Endothelial cell of umbilical vein (primary cell): ENCODE measurements at places on chromosomes 11 and 22.

GRCh38 chr22:39664485-39665200, 94.1 kb downstream of the CACNA1I start:
- no peak for DNase-seq

DNA sequence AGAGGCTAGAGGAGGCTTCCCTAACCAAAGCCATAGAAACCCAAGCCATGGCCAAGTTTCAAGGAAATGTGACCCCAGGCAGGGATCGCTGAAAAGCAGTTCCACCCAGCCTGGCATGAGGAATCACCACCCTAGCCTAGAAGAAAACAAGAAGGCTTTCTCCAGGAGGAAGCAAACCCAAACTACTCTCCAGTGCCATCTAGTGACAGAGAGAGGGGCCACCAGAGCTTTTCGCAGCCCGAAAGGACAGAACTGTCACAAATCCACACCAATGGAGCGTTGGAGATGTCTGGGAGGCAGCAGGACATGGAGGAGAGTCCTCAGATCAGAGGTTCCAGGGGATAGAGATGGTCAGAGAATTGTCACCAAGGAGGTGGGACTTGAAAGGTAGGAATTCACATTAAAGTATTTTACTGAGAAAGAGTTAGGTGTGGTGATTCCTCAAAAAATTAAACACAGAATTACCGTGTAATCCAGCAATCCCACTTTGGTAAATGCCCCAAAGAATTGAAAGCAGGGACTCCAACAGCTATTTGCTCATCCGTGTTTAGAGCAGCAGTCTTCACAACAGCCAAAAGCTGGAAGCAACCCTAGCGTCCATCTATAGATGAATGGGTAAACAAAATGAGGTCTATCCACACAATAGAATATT, 67.3 kb upstream of the NUP50 start:
- DNase-seq = peak; percentile 57

GRCh38 chr11:106275151-106275550, 197.7 kb downstream of the AASDHPPT start:
- no peak for DNase-seq

GRCh38 chr11:86511086-86511551, 136.4 kb downstream of the CCDC81 start:
- peak; percentile 61 for DNase-seq

GRCh38 chr11:63779039-63779438, 10.5 kb upstream of the ZFTA start:
- peak; percentile 31 for DNase-seq

GRCh38 chr22:17135153-17135760, 14.1 kb upstream of the TMEM121B start:
- no peak for DNase-seq

DNA sequence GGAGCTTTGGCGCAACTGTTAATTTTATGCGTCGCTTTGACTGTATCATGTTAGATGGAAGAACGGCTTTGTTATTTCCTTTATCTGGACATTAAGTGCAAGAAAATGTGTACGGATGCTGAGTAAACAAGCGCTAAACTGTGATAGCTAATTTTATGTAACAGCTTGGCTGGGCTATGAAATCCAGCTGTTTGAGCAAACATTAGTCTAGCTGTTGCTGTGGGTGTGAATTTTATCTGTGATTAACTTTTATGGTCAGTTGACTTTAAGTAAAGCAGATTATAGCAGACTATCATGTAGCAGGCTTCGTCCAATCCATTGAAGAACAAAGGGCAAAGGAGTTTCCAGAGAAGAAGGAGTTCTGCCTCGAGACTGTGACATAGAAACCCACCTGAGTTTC, 14.0 kb downstream of the OR8A1 start:
- no peak for DNase-seq

DNA sequence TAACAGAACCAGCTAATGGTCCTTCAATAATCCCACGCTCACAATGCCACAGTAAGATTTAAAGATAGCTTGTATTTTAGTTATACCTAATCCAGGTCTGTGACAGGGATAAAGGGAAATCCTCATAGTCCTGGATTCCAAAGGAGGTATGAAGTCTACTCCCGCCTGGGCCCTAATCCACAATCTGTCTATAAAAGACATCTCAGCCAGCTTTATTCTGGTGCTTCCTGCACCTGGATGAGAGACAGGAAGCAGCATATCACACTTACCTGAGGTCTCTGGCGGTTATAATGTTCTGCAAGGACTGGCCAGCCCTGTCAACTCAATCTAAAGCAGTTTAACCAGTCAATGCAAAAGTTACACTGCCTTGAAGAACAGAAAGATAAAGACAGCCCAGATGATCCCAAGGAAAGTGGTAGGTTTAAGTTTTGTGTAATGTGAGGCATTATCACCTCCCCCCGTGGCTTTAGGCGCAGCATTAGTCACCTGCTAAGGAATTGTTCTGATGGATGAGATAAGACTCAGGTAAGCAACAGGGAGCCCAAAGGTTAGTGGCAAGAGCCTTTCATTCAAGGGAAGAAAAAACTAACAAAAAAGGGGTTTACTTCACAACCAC, 57.6 kb downstream of the PLEKHA7 start:
- no peak for DNase-seq

DNA sequence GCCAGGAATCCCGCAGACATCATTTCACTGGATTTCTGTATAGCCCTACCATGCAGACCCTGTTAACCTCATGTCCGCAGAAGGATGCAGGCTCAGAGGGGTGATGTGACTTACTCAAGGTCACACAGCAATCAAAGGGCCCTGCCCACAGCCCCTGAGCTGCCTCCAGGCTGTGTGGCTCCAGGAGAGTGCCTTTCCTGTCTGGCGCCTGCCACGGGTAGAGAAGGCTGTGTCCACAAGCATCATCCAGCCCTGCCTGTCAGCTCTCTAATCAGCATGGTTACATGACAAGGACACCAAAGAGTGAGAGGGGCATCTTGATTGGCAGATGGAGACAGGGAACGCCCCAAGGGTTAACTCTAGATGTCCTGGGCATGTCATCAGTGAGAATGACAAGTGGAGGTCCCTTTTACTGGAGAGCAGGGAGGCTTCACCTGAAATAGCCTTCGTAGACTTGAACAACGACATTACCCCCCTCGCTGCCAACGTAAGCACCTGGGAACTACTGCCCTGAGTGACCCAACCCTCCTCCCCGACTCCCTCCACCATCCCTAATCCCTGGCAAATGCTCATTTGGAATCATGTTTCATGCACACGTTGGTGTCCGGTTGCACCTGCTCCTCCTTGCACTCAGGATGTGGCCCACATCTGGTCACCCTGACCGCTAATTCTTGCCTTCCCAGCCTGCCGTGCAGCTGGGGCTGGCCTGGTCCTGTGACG, 6.9 kb downstream of the FGF19 start:
- DNase-seq = no peak

GRCh38 chr11:128891913-128892398, 800 bp downstream of the KCNJ5 start:
- no peak for DNase-seq

DNA sequence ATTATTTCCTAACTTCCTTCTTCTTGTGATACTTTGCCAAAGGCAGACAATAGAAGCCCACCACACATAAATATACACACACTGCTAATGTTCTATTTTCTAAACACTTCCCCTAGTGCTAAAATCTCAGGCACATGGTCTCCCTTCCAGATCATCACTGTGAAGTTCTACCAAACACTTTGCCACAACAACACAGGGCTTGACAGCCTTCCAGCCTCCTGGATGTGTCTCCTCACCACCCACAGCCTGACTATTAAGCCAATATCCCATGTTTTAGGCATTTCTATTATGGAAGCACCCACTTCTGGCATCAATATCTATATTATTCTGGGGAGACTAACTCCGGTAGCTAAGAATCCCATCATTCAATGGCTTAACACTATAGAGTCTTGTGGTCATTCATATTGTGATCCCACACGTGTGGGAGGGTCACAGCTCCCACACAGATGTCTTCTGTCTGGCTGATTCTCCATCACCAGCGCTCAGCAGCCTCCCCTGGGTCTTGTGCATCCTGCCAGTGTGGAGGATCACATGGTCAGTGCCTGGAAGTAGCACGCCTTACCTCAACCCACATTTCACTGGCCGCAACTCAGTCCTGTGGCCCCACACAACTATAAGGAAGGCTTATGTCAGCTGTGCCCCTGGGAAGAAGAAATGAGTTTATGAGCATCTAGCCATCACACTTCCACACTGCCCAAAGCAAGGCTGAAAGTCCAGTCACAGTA, 29.0 kb downstream of the SPATA19 start:
- no peak for DNase-seq

DNA sequence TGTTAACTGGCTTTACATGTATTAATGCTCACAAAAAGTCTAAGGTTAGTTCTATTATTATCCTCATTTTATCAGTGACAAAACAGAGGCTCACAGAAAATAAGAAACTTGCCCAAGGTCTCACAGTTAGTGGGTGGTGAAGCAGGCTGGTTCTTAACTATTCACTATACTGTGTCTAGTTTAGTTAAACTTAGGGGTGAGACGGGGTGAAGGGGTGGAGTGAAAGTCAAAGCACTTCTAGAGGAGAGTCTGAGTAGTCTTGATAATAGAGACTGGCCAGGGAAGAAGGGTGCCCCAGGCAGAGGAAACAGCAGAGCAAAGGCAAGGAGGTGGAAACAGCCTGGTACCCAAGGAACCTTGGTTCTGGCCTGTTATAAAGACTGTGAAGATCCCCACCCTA, 4.0 kb downstream of the ASCC2 start:
- DNase-seq = no peak

DNA sequence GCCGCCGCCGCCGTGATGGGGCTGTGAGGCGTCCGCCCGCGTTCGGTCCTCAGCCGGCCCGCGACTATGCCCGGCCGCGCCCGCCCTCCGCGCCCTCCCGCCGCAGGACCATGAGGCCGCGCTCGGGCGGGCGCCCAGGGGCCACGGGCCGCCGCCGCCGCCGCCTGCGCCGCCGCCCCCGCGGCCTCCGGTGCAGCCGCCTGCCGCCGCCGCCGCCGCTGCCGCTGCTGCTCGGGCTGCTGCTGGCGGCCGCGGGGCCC, 215 bp downstream of the ZNRF3 start:
- DNase-seq = no peak

DNA sequence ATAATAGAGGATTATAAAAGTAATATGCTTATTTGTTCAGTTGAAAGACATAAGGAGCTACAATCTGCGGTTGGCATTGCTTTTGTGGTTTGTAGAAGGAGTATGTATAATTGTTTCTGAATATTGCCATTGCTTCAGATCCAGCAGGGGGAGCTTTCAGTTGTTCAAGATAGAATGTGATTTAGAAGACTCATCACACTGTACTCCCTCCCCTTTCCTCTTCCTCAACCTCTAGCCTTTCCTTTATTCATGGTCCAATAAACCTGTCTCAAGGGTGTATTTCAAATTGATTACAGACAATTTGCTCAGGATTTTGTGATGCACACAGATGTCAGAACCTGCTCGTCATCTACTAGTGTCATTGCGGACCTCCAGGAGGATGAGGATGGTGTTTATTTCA, 9.8 kb downstream of the PRMT3 start:
- DNase-seq = peak; percentile 41

DNA sequence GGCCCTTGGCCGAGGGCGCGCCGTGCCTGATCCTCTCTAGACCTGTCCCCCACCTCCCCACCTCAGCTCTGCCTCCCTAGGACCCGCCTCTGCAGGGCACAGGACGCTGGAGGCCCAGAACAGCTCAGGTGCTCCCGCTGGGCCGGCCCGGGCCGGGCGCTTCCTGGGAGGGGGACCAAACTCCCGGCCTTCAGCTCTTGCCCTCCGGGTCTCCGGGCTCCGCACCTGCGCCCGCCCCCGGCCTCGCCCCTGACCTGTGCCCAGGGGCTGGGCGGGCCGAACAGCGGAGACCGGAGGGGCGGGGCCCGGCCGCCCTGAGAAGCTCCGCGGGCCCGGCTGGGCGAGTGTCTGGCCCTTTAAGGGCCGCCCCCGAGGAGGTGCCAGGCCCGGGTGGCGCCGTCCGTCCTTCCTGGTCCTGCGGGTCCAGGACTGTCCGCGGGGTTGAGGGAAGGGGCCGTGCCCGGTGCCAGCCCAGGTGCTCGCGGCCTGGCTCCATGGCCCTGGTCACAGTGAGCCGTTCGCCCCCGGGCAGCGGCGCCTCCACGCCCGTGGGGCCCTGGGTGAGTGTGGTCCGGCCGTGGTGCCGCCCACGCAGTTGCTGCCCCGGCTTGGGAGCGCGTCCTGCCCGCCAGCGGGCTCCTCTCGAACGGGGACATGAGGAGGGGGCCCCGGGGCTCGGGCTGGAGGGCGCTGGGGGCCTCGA, at the start of gene SSH3:
Gene SSH3 (plus strand): TSS at position 399 of the 703 bp plus-strand sequence. CDS start 96 bp downstream, at position 495.
- DNase-seq = peak; percentile 55

- peak; percentile 31 for DNase-seq
These were observed 627 bp downstream of the ASCL2 start for GRCh38 chr11:2269601-2270321.

- peak; percentile 43 for DNase-seq
These were observed 857.2 kb upstream of the TENM4 start for GRCh38 chr11:80297858-80298632.

DNA sequence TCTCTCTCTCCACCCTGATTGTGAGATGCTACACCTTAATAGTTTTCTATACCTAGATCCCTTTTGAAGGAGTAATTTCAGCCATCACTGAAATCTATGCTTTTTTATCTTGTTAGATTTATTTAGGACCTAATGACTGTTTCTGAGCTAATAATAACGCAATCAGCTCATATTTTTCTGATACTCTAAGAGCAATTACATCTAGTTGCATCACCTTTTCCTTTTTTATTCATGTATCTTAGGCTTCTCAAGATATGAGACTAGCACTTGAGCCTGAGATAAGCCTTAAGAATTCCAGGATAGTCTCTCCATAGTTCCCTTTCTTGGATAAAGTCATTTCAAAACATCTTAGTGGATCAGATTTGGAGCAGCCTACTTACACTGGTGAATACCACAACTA, 25.1 kb upstream of the CAVIN3 start:
- DNase-seq = no peak

DNA sequence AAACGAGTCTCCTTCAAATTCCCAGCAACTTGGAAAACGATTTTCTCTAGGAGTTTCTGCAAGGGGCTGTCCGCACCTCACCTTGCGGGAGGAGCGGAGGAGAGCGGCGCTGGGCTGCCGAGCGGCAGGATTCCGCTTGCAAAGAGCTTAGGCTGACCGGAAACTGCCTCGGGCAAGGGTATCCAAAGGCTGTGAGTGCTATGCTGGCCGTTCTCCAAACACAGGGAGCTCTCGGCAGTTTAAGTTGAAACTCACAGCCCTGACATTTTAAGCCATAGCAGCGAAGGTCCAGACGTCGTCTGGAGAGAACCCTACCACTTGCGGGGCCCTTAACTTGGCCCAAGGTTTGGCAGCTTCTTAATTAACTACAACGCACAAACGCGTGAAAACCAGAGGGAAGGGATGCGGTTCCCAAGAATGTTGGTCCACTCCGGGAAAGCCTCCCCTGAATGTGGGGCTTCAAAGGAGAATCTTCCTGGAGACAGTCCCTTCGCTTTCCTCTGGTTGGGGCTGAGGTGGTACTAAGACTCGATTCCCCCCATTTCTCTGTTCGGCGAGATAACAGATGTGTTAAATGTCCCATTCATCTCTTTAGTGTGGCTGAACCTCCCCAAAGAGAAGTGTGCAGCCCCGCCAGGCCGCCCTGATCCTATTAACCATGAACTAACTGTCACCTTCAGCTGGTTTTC, 1.1 kb upstream of the DBX1 start:
- no peak for DNase-seq

- no peak for DNase-seq
These were observed 40.6 kb downstream of the SCUBE1 start for GRCh38 chr22:43302531-43303041.
